ENCODE measurements at places on chromosomes 13 and 19. TPM values are rescaled to one million over a fixed set of nuclear protein-coding genes. Genes with fewer than 3 reads are reported as not detected.

Gene KLK3
- not detected for total RNA-seq

Gene MEF2B
- not detected for total RNA-seq

Gene REEP6
- total RNA-seq = 12.9 TPM

Gene FAM83E
- 8.2 TPM for total RNA-seq

Gene POLD1
- total RNA-seq = 18.7 TPM
